ENCODE measurements at places on chromosomes 6 and 20.

DNA sequence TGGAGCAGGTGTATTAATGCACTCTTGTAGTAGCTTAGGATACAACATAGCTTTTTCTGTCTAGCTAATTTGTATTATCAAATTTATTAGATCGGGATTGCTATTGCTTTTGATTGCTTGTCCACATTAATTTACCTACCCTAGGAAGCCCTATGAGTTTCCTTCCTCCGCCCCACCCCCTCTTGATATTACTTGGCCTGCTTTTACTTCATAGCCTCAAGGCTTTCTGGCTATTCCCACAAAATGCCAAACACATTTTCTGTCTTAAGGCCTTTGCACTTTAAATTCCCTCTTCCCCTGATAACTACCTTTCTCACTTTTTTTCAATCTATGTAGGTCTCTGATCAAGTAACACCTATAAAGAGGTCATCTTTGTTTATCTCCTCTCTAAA, 99.1 kb upstream of the PRSS16 start:
- no peak for DNase-seq

DNA sequence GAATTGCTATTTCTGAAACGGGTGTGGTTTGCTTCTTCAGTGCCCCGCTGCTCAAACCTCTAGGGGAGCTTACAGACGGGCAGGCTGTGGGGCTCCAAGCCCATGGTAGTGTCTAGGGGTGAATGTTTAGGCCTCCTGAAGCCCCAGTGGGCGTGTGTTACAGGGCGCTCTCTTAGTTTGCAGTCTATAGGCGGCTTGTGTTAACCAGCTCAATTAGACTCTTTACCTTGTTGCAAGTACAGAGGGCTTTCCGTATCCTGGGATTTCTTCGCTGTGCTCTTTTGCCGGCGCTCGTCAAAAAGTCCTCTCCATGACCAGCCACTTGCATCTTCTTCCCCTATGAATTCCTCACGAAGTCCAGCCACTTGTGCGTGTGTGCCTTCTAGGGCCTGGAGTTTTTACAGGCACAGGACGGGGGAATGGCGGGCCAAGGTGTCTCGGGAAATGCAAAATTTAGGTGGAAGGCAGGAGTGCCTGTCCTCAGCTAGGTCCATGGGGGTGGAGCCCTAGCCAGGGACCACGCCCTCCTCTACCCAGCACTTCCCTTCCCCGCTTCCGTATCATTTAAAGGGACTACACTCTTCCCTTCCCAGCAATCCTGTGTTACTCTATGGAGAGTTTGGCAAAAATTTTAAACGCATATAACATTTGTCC, 94.5 kb downstream of the HTR1B start:
- DNase-seq: no peak

- DNase-seq: no peak
Measured at GRCh38 chr20:44071526-44072111, 115.4 kb downstream of the JPH2 start.

- no peak for DNase-seq
Measured at GRCh38 chr6:136499370-136499769, 50.9 kb downstream of the MAP7 start.

GRCh38 chr6:8020083-8020482, 44.1 kb downstream of the BLOC1S5 start:
- no peak for DNase-seq

- no peak for DNase-seq
Measured at GRCh38 chr6:107555449-107555848, 65.5 kb downstream of the SOBP start.

- no peak for DNase-seq
Measured at GRCh38 chr20:57420571-57421252, 29.5 kb downstream of the RBM38 start.

- DNase-seq: no peak
Measured at GRCh38 chr6:161598896-161599295, 325.0 kb upstream of the AGPAT4 start.

DNA sequence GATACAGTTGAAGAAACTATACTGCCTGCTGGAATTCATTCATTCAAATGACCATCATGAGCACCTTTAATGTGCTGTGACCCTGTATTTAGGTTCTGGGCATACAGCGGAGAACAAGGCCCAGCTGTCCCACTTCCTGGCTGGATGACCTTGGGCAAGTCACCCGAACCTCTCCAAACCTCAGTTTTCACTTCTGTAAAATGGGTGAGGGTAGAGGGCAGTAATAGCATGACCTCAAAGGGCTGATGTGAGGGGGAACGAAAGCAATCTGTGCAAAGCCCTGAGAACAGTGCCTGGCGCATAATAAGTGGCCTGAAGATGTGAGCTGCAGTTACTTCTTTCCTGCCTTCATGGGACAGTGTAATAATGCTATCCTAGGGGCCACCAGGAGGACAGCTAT, 20.5 kb upstream of the AAR2 start:
- DNase-seq: no peak

DNA sequence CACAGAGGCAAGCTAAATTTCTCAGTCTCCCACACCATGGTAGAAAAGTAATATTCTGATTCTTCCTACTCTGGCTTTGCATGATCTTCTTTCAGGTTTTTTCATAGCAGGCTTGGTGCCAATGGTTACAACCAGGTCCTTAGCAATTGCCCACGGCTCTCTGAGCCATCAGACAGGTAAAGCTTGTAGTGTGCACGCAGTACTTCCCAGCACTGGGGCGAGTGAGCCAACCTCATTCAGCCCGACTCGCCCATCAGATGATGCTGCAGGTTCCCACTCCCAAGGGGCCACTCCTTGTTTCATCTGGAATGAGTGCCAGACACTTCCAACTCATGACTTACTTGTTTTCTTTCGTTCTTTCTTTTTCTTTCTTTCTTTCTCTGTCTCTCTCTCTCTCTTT, 78.3 kb downstream of the PERP start:
- DNase-seq: no peak

DNA sequence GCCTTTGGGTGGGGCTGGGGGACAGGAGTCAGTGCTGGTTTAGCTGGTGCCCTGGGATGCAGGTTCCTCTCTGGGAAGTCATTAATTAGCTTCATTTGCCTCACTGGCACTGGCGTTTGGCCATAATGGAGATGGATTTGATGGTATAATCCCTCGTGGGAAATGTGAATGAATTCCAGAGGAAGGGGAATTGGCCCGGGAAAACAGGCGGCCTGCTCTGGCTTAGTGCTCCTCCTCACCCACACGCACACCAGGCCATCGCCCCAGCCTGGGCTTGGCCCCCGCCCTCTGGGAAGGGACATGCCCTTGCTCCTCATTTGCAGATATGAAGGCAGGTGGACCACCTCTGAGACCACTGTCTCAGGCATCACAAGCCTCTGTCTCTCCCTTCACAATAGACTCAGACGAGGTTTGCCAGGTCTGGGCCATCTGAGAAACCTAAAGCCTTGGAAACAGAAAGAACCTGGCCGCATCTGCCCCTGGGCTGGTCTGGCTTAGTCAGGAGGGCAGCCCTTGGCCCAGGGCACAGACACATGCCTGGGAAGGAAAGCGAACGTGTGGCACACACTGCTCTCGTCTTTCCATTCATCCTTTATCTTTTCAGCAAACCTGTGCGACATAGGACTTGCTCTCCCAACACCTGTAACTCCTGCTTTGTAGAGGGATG, 199.2 kb upstream of the CDH4 start:
- no peak for DNase-seq

- no peak for DNase-seq
Measured at GRCh38 chr20:37220731-37221130, 40.9 kb downstream of the GHRH start.

- no peak for DNase-seq
Measured at GRCh38 chr20:382291-383115, 1.9 kb downstream of the TRIB3 start.

GRCh38 chr6:13289789-13290318, 38.5 kb downstream of the TBC1D7 start:
- DNase-seq: no peak

GRCh38 chr6:109768485-109768884, 77.4 kb downstream of the FIG4 start:
- DNase-seq: no peak

- DNase-seq: no peak
Measured at GRCh38 chr6:118401325-118401975, 146.6 kb upstream of the PLN start.

- DNase-seq: no peak
Measured at GRCh38 chr6:119514345-119514744, 164.8 kb upstream of the MAN1A1 start.

GRCh38 chr6:109299776-109300564, 82.3 kb downstream of the CD164 start:
- no peak for DNase-seq

DNA sequence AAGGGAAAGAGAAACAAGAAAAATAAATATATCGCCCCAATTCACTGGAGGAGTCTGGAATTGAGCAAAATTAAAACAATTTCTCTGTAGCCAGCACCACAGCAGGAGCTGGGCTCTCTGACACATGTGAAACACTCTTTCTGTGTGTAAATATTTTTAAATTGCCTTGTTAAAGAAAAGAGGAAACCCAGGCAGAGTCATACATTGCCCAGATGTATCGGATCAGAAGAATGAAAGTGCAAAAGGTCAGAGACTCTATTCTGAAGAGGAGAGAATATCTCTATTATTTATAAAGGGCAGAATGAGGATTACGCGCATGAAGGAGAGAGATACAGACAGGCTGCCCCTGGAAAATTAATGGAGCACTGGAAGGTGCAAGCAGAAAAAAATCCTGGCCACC, 127.0 kb upstream of the MAN1A1 start:
- no peak for DNase-seq

DNA sequence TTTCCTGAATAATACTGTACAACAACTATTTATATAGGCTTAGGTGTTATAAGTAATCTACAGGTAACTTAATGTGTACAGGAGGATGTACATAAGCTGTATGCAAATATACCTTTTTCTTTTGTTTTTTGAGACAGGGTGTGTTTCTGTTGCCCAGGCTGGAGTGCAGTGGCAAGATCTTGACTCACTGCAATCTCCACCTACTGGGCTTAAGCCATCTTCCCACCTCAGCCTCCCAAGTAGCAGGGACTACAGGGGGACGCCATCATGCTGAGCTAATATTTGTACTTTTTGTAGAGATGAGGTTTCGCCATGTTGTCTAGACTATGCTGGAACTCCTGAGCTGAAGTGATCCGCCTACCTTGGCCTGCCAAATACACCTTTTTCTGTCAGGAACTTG, 191.7 kb upstream of the ZNF217 start:
- DNase-seq: no peak

DNA sequence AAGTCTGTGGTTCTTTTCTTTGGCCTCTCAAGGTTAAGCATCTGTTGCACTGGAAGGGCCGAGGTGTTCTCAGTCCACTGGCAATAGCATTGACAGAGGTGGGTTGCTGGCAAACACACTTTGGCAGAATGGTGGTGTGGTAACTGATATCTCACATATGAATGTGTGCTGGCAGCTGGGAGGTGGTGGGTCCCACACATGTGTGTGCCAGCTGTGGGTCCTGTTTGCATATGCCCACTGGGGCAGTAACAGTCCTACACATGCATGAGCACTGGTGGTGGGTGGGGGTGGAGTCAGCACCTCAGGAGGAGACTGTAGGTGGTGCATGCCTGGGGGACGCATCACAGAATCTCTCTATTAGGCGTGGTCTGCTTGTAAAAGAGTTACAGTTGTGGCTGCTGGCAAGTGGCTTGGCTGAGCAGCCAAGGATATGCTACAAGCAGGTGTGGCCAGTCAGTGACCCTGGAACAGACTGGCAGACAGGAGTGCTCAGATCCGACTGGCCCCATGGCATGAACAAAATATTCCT, 934.3 kb downstream of the GRIK2 start:
- no peak for DNase-seq

DNA sequence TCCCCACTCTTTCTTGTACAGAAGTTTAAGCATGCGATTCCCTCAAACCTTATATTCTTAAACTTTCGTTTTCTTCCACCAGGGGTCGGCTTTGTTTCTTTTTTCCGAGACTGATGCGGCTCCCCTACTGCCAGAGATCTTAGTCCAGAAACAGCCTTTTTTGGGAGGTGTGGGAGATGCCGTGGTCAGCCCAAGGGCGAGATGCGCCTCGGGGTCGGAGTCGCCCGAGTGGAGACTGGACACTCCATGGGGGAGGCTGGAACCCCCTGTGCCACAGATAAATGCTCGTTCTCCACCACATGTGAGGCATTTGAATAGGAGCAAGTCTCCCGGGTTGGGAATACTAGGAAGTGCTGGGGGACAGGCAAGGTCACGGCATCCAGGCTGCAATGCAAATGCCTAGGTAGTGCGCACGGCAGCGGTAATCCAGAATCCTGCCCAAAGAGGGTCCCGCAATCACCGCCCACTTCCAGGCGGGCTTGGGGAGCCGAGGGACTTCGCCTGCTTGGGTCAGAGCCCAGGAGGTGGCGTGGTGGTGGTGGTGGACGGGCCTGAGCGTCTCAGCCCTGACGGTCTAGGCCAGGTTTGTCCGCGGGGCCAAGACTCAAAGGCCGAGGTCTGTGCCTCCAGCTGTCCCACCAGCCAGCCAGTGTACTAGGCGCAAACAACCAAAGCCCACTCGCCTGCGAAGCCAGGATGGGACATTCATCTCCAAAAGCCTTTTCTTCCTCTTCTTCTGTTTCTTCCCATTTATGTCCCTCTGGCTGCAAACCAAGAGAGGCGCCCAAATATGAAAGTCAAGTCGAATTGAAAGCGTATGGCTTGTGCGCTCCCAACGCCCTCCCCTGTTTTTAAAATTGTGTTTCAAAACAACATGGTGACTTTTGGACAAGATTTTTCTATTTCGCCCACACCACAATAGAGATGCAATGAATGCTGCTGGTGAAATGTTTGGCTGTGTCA, 39.3 kb upstream of the OSTM1 start:
- DNase-seq: no peak

GRCh38 chr6:154157082-154157481, 118.0 kb downstream of the OPRM1 start:
- DNase-seq: no peak

DNA sequence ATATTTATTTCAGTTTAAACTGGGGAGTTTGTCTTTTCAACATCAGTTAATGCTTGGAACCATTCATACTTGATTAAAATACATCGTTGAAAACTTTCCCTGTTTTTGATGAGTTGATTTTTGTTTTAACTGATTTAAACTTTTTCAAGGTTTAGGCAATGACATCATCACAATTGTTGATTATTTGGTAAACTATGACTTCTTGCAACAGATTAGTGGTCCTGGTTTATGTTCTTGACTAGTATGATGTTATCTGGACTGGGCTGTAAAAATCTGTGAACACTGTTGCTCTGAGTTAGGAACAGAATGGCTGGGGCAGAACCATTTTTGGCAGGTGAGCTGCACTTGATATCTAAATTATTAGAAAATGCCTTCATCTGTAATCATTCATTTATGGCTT, at the start of gene ZC2HC1B:
Gene ZC2HC1B, plus strand, starts transcription at position 241 of the 400 bp plus-strand sequence. Its CDS starts 66 bp downstream, at position 307.
- DNase-seq: no peak

- no peak for DNase-seq
Measured at GRCh38 chr6:154394571-154394970, 38.0 kb upstream of the IPCEF1 start.

- DNase-seq: no peak
Measured at GRCh38 chr20:40551125-40551530, 137.9 kb downstream of the MAFB start.

GRCh38 chr6:117156741-117157140, 108.6 kb upstream of the VGLL2 start:
- DNase-seq: no peak

- no peak for DNase-seq
Measured at GRCh38 chr6:163773646-163774045, 359.1 kb downstream of the QKI start.

GRCh38 chr6:142300302-142300701, 1.5 kb upstream of the ADGRG6 start:
- no peak for DNase-seq

- no peak for DNase-seq
Measured at GRCh38 chr6:2209226-2209809, 36.1 kb downstream of the GMDS start.

Measured in nucleus accumbens (tissue), 56 donors.